Astrocyte of the spinal cord (primary cell): ENCODE measurements at places on chromosomes 6 and 20.

- DNase-seq, result no peak
Measured at GRCh38 chr6:126529637-126530362, 189.9 kb downstream of the CENPW start.

GRCh38 chr6:167934426-167934864 is 63.0 kb upstream of the KIF25 start:
- DNase-seq, result no peak

GRCh38 chr20:37759761-37760209 is 66.0 kb downstream of the CTNNBL1 start:
- DNase-seq, result no peak

DNA sequence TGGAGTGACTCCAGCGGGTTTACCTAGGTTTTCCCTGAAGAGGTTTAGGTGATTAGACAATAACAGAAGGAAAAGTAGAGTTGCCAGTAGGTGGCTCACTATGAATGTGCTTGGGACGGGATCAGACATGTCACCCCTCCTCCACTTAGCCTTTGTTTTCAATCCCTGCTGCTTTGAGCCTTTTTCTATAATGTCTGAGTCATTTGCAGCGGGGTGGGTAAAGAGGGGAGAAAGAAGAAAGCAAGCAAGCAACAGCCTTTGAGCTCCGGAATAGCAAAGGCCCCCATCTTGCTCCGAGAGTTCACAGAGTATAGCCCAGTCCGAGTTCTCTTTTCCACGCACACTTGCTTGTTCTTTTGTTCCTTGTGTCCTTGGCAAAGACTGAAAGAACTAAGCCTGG is 129.1 kb downstream of the PACRG start:
- DNase-seq, result peak; percentile 92

DNA sequence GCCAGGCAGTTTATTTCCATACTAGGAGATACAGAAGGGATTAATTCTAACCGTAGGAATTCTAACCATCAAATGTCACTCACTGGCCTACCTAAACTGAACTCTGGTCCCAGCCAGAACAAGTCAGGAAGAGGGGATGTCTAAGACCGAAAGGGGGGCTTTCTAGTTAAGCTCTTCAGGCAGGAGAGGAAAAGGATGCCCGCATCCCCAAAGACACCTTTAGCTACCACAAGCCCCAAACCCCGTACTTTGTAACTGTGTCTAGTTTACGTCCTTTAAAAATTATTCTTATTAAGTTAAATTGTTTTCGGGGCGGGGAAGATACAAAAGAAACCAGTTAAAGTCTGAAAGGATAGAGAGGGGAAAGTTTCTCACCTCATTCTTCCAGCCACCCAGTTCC is 1.2 kb upstream of the ZNF76 start:
- no peak for DNase-seq

GRCh38 chr20:3221398-3222226 is 12.3 kb downstream of the ITPA start:
- DNase-seq, result no peak

DNA sequence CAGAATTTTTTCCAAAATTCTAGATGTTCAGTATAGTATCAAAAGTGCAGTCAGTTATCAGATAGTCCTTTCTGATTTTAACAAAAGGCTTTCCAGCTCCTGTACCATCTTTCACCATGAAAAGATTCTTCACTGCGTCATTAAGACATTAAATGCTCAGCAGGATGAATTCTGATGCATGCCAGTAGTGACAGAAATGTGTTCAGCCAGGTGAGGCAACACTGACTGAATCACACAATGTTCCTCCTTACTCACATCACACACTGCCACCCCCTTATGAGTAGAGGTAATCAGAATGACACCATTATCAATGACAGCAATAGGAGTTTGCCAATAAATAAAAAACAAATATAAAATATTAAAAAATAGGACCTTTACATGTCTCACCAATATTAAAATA is 426.6 kb upstream of the PLCB4 start:
- DNase-seq, result no peak

DNA sequence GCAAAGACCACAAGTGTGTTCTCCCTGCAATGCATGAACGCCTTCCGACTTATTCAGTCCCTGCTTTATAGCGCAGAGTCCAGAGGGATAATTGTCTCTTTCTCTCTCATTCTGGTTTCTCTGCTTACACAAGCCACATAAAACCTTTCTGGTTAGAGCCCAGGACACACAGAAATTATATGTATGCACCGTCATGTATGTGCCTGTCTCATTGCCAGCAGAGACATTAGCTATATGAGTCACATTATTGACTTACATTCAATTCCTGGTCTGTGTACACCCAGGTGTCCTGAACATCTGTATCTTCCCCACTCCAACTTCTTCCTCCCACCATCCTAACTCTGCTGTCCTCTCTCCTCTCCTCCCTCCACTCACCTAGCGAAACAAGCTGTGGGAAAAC is 44.0 kb downstream of the LRFN2 start:
- no peak for DNase-seq

DNA sequence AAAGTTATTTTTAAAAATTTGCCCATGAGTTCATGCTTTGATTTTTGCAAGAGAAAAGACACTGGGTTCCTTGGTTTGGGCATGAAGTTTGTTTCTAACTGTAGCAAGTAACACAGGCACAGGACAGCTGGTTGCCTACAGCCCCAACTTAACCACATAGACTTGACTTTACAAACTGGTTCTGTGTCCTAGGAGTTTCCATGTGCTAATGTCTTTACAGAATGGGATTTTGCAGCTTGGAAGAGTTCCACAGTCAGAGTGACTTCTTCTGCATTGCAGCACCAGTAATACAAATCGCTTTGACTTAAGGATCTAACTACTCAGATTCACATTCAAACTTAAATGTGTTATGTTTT is 44.3 kb downstream of the OR2B2 start:
- peak; percentile 49 for DNase-seq

- DNase-seq, result no peak
Measured at GRCh38 chr6:20415712-20416454, 14.2 kb downstream of the E2F3 start.

GRCh38 chr6:162343936-162344645 is 383.5 kb downstream of the PRKN start:
- DNase-seq, result peak; percentile 41

- DNase-seq, result no peak
Measured at GRCh38 chr6:120303527-120303926, 954.0 kb upstream of the MAN1A1 start.

DNA sequence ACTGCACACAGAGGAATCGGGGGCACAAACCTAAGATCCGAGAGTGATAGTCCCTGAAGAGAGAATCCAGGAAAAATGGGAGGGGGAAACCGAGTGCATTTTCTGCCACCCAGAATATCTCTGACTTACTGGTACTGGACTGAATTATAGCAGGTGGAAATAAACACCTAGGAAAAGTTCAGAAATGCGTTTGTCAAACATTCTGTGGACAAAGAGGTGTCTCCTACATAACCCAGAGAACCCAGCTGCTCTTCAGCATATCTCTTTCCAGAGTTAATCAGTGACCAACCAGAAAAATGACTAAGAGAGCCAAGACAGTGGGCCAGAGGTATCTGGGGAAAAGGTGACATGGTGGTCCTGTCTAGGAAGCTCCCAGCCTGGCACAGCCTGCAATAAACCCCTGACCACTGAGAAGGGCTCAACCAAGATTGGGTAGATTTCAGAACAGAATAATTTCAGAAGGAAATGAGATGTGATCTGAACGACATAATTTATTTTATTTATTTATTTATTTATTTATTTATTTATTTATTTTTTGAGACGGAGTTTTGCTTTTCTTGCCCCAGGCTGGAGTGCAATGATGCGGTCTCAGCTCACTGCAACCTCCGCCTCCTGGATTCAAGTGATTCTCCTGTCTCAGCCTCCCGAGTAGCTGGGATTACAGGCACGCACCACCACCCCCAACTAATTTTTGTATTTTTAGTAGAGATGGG is 6.0 kb upstream of the VNN1 start:
- no peak for DNase-seq

DNA sequence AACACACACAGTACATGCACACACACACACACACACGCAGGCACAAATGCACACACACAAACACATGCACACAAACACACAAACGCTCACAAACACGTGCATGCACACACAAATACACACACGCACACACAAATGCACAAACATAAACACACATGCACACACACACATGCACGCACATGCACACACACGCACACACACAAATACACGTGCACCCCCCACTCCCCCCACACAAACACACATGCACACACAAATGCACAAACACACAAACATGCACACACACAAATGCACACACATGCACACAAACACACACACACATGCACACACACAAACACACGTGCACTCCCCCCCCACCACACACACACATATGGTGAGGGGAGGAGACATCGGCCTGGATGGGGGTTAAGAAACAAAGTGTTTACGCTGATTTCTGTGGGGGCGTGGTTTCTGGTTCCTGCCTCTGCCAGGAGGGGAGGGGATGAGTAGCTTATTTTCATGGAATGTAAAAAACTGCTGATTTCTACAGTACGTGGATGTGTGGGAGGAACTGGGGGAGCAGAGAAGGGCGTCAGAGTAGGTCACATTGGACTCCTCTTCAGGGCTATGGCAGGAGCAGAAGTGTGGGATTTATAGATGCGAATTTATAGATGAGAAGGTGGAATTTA is 607.2 kb downstream of the QKI start:
- DNase-seq, result no peak

DNA sequence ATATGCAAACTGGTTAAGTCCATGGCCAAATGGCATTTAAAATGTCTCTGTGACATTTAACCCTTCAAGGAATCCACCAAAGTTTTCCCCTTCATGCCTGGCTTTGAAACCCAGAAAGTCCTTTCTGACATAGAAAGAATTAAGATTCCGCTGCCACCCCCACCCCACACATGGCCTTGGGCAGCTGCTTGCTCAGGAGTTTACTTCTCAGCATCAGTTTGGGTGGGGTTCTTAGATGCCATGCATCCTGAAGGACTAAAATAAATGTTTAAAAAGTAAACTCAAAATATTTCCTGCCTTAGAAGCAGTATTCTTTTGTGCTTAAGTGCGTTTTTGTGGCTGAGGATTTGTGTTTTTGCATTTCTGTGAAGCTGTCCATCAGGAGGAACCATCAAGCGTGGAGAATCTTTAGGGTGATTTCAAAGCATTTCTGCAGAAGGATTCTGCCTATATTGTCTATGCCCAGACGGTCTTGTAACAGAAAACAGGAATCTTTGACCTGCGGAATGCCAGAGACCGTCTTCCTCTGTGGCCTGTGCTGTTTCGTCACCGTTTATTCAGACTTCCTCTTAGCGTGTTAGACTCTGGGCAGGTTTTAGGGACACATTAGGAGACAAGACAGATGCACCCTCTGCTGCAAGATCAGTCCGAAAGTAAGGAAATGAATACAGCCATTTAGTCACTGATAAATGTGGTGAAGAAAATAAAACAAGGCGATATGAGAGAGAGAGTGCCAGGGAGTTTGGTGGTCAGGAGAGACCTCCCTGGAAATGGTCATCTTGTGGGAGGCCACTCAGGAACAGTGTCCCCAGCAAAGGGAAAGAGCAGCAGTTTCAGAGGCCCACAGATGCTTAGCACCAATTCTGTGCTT is 6.2 kb downstream of the DUSP22 start:
- DNase-seq, result no peak

- DNase-seq, result no peak
Measured at GRCh38 chr6:139205843-139206242, 71.0 kb downstream of the HECA start.

DNA sequence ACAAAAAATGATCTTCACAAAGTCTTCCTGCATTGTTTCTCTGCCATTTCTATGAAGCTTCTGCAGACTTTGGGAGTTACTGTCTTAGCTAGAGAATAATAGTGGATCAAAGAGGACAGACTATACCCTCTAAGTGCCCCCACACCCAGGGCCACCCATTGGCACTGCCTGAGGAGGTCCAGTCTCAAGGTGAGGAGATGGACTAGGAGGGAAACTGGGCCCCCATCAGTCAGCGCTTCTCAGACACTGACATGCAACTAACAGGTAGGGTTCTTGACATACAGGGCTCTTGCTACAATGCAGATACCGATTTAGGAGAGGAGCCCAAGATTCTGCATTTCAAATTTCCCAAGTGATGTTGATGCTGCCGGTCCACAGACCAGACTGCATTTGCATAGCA is 24.3 kb downstream of the PCNA start:
- no peak for DNase-seq

DNA sequence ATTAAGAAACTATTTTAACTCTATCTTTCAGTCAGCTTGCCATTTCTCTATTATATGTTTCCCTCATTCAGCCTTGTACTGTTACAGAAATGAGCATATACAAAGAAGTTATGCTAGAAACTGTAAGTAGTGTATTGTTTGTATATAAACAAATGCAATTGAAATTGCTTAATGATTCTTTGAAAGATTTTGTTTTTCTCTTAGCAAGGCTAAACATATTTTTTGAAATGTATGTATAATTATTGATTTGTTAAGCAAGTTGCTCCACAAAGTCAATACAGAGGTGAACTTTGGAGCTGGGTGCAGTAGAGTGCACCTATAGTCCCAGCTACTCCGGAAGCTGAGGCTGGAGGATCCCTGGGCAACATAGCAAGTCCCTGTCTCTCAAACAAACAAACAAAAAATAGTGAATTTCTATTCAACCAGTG is 253.6 kb downstream of the RNGTT start:
- no peak for DNase-seq

DNA sequence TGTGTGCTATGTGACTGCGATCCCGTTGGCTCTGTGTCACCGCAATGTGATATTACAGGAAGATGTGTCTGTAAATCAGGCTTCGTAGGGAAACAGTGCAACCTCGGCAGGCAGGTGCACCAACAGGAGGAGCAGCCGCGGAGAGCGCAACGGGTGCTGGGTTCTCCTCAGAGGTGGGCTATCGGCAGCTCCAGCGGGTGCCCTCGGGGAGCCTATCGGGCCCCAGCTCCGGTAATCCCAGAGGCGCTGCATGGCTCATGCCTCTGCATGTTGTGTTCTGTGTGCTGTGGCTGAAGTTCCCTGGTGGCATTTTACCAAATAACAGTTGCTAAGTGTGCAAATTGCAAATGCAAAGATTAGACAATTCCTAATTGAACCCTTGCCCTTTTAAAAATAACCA is 409.9 kb downstream of the LAMA2 start:
- no peak for DNase-seq

- DNase-seq, result peak; percentile 51
Measured at GRCh38 chr6:110949679-110950285, 8.7 kb upstream of the GTF3C6 start.

- peak; percentile 40 for DNase-seq
Measured at GRCh38 chr6:125444006-125444923, 142.5 kb upstream of the HDDC2 start.

DNA sequence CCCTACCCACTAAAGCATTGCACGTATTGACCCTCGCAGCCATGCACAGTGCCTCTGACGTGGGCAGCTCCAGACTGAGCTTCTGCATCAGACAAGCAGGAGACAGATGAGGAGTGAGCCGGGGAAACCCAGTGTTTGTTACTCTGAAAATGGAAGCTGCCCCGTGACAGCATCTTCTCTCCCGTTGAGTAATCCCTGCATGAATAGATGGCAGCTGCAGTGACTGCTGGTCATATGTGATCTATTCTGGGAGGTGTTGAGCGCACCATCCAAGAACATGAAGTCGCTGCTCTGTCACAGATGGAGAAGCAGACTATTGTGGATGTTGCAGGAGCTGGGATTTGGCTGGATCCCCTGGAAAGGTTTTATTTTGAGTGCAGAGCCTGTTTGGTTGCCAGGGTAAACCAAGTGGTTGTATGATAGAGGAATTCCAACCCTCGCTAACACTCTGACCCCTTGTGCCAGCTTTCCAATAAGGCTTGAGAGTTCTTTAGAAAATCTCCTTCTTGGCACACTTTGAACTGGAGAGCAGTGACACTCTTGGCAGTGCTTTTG is 242.2 kb downstream of the NRN1 start:
- DNase-seq, result peak; percentile 33
